ENCODE measurements at places on chromosomes 7 and 10.

GRCh38 chr10:21526188-21526859 is 842 bp upstream of the SKIDA1 start:
- no peak for DNase-seq

- DNase-seq = no peak
These were observed 48.9 kb upstream of the FHIP2A start for GRCh38 chr10:114772496-114773196.

DNA sequence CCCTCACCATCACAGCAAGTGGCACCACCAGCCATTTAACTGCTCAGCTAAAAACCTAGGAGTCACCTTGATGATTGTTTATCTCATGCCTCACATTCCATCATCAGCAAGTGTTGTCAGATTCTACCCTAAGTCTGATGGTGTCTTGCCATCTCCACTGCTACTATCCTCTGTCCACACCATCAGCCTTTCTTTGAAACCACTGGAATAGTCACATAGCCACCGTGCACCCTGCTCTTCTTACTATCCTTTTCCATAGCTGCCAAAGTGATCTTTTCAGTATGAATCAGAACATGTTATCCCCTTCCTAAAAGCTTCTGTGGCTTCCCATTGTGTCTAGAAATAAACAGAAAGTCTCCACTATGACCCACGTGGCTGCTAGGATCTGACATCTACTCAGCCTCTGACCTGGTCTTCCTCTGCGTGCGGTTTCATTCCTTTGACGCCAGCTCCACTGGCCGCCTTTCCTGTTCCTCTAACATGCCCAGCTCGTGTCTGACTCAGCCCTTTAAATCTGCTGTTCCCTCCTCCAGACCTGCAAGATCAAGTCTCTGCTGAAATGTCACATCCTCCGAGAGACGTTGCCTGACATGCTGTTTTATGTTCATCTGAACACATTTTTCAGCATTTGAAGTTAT is 16.5 kb upstream of the CHN2 start:
- no peak for DNase-seq

DNA sequence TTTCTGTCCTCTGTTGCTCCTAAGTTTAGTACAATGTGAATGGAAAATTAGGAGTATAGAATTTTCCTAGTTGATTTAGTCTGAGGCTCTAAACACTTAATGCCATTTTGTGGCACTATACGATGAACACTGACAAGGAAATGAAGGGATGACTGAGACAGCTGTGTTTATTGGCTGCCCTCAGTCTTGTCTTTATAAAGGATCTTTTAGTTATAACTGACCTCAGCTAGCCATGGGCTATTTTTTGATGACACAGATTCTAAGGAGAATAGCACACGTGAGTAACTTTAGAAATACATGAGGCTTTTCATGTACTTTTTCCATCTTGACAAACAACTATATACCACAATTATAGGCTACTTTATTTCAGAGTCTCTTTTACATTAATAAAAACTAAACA is 113.7 kb downstream of the PRKG1 start:
- DNase-seq = no peak

GRCh38 chr7:134792968-134793367 is 13.5 kb downstream of the CALD1 start:
- no peak for DNase-seq

- DNase-seq = no peak
These were observed 27.7 kb downstream of the MMRN2 start for GRCh38 chr10:86929468-86930380.

DNA sequence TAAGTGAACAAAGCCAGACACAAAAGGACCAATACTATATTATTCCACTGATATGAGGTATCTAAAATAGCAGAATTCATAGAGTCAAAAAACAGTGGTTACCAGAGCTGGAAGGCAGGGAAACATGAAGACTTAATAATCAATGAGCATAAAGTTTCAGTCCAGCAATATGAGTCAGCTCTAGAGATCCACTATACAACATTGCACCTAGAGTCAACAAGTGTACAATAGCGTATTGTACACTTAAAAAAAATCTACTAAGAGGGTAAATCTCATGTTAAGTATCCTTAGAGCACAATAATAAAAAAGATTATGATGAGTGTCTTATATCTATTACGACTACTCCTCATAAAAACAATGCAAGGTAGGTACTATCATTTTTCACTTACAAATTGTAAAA is 36.1 kb downstream of the C10orf90 start:
- DNase-seq = no peak

- no peak for DNase-seq
These were observed 181.0 kb upstream of the MDFIC start for GRCh38 chr7:114740941-114741340.

DNA sequence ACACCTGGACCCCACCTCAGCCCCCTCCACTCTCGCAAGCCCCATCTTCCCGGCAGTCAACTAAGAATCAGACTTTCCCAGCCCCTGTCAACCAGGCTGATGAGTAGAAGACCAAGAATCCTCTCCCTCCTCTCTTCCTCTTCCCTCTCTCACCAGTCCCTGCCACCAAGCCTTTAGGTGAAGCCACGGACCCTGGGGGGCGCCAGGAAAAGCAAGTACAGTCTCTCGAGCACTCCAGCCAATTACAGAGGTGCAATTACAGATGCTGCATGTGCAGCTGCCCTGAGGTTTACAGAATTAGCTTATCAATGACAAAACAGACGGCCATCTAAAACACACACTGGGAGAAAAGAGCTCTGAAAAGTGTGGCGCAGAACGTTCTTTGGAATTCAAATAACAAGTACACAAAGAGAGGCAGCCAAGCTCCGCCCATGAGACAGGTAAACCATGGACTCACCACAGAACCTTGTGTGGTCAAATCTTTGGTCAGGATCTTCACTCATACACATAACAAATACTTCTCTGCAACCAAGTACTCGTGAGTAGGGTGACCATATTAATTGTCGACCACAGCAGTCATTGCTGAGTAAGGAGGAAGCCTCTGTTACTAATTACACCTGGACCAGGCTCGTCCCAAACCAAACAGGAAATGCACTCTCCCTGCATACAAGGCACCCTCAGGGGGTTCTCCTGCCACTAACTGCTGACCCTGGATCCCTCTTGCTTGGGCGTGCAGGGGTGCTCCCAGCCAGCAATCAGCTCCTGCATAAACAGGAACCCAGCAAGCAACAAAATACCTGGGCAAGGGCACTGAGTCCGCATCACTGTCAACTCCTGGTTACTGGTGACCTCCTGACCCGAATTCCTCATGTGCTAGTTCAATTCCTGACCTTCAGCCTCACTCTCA is 189.2 kb downstream of the FAM107B start:
- DNase-seq = no peak

DNA sequence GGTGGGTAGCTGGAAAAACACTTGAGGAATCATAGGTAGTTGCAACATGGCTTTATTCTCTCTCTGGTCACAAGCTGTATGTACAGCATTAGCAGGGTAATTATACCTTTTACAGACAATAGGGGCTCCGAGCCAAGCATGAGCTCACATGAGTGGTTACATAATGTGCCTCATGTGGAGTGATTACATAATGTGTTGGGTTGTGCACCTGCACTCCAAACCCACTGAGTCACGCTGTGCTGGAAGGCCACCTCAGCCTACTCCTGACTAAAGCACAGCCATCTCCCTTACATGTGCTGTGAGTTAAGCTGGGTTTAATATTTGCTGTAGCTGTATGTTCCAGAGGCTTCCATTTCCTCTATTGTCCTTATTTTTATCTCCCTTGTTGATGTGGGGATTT is 348.7 kb upstream of the SEMA3C start:
- DNase-seq = no peak

DNA sequence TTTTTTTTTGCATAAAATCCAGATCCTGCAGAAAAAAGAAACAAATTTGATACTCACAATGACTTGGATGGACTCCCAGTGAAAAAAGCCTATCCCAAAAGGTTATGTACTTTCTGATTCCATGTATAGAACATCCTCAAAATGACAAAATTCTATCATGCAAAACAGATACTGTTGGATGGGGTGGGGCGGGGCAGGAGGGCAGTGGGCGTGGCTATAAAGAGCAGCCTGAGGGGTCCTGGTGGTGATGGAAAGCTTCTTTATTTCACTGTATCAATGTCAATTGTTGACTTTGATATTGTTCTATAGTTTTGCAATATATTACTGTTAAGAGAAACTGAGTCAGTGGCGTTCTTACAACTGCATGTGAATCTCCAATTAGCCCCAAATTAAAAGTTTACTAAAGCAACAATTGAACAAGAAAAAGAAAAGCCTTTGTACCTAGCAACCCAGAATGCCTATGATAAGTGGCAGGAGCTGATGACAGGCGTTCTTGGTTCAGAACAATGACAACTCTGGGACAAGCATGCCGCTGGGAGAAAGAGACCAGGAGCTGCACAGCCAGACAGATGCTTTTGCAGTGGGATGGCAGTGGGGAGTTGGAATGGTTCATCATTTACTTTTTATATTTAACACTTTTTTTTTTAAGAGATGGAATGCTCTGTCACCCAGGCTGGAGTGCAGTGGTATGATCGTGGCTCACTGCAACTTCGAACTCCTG is 101.9 kb downstream of the LHPP start:
- no peak for DNase-seq

GRCh38 chr10:4310172-4310571 is 515.8 kb upstream of the AKR1E2 start:
- DNase-seq = no peak

DNA sequence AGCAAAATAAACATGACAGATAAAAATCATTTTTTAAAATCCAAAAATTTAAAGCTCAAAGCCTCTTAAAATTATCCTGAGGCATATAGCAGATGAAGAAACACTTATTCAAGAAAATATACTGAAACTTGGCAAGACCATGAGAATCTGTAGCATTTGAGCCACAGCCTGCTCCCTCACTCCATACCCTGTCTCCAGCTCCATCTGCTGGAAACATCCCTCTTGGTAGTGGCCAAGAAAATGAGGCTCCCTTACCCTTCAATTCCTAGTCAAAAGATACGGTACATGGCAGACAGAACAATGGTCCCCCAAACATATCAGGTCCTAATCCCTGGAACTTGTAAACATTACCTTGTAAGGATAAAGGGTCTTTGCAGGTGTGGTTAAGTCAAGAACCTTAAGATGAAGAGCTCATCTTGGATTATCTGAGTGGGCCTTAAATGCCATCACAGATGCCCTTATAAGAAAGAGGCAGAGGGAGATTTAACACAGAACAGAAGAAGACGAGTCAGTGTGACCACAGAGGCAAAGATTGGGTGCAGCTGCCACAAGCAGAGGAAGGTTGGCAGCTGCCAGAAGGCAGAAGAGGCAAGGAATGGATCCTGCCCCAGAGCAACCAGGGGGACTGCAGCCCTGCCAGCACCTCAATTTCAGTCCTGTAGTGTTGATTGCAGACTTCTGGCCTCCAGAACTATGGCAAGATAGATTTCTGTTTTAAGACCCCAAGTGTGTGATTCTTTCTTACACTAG is 149.4 kb downstream of the ZNF248 start:
- no peak for DNase-seq

DNA sequence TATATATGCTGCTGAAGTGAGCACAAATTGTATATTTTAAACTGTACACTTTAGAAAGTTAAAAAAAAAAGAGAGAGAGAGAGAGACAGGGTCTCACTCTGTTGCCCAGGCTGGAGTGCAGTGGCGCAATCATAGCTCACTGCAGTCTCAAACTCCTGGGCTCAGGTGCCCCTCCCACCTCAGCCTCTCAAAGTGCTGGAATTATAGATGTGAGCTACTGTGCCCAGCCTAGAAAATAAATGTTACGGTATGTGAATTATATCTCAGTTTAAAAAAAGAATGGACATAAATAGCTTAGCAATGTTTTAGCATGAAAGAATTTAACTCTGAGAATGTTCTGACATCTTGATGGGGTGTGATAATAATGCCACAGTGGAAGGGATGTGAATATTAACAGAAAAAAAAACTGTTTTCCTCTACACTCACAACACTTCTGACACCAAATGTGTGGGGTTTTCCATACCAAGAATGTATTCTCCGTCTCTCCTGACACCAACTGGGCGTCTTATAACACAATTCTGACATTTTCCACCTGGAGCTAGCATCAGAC is 162.1 kb downstream of the PLCE1 start:
- no peak for DNase-seq

- no peak for DNase-seq
These were observed 157.7 kb downstream of the MTERF1 start for GRCh38 chr7:91722831-91723230.

- DNase-seq = no peak
These were observed 63.3 kb upstream of the SMNDC1 start for GRCh38 chr10:110368002-110368401.

DNA sequence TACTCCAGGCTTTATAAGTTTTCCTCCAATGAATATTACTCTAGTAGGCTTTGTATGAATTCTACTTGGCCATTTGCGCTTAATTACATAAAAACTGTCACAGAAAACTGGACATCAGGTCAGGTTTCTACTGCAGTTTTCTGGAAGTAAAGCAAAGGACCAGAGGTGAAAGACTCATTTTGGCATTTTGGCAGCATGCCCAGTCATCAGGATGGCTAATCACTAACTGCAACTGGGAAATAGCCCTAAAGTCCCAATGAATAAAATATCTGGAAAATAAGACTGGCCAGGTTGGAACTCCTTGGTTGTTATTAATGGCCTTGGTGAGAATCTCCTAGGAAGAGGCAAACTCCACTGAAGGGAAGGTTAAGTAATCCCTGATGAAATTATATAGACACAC is 75.5 kb downstream of the COPG2 start:
- no peak for DNase-seq

- no peak for DNase-seq
These were observed 37.6 kb downstream of the DAGLB start for GRCh38 chr7:6409944-6410693.

- DNase-seq = no peak
These were observed 63.7 kb downstream of the LARP4B start for GRCh38 chr10:867807-868206.

- no peak for DNase-seq
These were observed 148.5 kb downstream of the ZNF438 start for GRCh38 chr10:30883116-30883515.

- DNase-seq = no peak
These were observed 39.1 kb downstream of the SIRT1 start for GRCh38 chr10:67923551-67923950.

- no peak for DNase-seq
These were observed 34.8 kb upstream of the SEPHS1 start for GRCh38 chr10:13382703-13383398.

- no peak for DNase-seq
These were observed 51.3 kb upstream of the STEAP4 start for GRCh38 chr7:88357781-88358525.

DNA sequence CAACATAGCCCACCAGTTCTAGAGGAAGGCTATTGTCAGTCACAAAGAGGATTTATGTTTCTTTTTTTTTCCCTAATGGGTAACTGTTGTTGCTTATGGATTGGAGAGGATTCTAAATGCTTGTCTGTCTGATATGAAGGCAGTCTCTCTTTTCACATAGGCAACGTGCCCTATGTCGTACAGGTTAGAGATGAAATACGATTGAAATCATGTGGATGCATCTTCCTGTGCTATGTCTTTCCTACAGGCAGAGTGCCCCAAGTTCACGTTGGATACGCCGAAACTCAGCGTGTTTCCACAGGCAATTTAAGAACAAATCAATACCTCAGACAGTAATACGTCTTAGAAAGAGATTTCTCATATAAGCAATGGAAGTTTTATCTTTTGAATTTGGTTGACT is 93.8 kb downstream of the CELF2 start:
- no peak for DNase-seq

GRCh38 chr10:121818599-121818998 is 109.2 kb downstream of the ATE1 start:
- no peak for DNase-seq

- DNase-seq = no peak
These were observed 237.1 kb downstream of the COBL start for GRCh38 chr7:51079494-51079893.

All from stimulated activated CD4-positive, alpha-beta T cell treated with anti-CD3 and anti-CD28 coated beads, TNF-alpha, amount 100 ng/mL, for 1 hour (primary cell).